NCI-H1092 (cell line): ENCODE measurements at places on chromosomes 2 and 18.

GRCh38 chr2:216752855-216753505 is 57.6 kb upstream of the IGFBP5 start:
- no peak for DNase-seq

- no peak for DNase-seq
Observed at GRCh38 chr18:44709307-44710126, 28.8 kb downstream of the SETBP1 start.

- no peak for DNase-seq
Observed at GRCh38 chr18:76456018-76456750, 38.9 kb downstream of the ZNF516 start.

DNA sequence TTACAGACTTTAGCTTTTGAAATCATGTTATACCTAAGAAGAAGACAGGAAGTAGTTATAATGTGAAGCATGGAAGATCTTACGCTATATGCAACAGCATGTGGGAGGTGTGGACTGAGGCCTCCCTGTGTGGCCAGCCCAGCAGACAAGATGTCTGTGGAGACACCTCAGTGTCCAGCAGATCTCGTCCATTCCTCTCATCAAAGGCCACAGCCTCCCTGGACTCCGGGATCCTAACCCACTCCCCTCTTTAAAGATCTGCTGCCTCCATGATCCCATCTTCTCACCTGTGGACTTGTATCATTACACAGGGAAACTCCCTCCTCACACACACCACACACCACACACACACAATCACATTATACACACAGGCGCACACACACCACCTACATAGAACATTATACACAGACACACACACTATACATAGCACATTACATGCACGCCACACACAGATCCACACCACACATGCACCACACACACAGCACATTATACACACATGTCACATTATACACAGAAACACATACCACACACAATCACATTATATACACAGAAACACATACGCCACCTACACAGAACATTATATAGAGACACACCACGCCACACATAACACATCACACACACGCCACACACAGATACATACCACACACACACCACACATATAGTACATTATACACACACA is 89.5 kb downstream of the PXDN start:
- DNase-seq: no peak

- no peak for DNase-seq
Observed at GRCh38 chr2:206482123-206482522, 38.8 kb downstream of the ADAM23 start.
